SJSA1 (cell line): ENCODE measurements at places on chromosomes 4 and X. TPM values are rescaled to one million over a fixed set of nuclear protein-coding genes. Genes with fewer than 3 reads are reported as not detected.

The HPGD gene
- 1.9 and 6.4 TPM in 2 replicates for total RNA-seq

The RHOXF2B gene
- total RNA-seq, result not detected in 2 replicates

The AKAP14 gene
- total RNA-seq, result not detected in 2 replicates

The CCNI gene
- total RNA-seq, result 94.5 and 181 TPM in 2 replicates

The ZNF157 gene
- not detected in 2 replicates for total RNA-seq

DNA sequence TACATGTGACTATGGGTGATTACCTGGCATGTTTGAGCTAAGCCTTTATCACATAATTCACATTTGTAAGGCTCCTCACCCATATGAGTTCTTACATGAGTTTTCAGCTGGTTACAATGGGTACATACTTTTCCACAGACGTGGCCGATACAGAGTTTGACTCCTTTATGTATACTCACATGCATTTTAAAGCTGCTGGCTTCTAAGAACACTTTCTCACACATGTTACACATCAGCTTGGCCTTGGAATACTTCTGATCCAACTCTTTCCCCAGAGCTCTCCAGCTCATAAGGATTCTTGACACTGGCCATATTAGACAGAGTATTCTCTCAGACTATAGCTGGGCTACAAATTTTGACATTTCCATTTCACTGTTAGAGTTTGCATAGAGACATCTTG lies 66.3 kb downstream of the TAB3 start:
- no peaks in the 10 kb centered on the region for H3K27me3 ChIP-seq
- H3K36me3 ChIP-seq, result no peaks in the 10 kb centered on the region
- H3K27ac ChIP-seq, result no peak overlapping the region
- no peak for DNase-seq
- no peak overlapping the region for H3K4me3 ChIP-seq

DNA sequence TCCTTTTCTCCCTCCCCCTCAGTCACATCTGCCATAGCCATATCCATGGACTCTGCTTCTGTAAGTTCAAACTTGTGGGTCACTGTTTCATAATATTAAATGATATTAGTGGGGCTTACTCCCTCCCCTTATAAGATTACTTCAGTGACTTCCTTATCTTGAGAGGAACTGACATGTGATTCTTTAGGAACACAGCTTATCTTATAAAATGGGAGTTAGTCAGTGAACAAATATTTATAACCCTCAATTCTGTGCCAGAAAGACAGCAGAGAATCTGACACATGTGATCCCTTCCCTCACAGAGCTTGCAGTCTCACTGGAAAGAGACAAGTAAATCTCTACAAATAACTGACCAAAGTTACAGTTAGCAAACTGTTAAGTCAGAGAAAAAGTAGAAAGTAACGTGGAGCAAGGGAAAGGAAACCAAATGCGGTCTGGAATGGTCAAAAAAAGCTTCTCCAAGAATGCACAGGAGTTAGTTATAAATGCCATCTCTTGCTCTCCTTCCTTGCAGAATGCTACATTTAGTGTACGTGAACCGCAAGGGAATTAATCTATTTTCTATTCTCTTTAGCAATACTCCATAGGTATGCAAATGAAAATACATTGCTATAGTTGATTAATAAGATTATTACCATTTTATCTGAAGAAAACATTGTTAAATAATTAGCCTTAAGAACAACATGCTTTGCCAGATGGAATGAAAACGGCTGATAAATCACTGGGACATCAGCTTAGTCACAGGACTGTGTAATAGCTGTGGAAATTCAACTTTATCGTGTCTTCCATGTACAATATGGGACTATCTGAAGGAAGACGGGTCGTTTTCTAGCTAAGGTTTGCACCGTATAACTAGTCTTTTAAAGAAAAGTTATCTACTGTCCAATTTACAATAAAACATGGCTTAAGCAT lies 29.0 kb downstream of the SGMS2 start:
- peaks cover 13% of the 10 kb centered on the region for H3K4me1 ChIP-seq
- H3K27ac ChIP-seq, result no peak overlapping the region
- no peak overlapping the region for H3K4me3 ChIP-seq
- no peaks in the 10 kb centered on the region for H3K36me3 ChIP-seq
- no peak for DNase-seq
- H3K27me3 ChIP-seq, result no peaks in the 10 kb centered on the region

GRCh38 chr4:55608591-55608990 lies 16.5 kb upstream of the PDCL2 start:
- H3K27ac ChIP-seq, result no peak overlapping the region
- no peaks in the 10 kb centered on the region for H3K36me3 ChIP-seq
- H3K27me3 ChIP-seq, result no peaks in the 10 kb centered on the region

DNA sequence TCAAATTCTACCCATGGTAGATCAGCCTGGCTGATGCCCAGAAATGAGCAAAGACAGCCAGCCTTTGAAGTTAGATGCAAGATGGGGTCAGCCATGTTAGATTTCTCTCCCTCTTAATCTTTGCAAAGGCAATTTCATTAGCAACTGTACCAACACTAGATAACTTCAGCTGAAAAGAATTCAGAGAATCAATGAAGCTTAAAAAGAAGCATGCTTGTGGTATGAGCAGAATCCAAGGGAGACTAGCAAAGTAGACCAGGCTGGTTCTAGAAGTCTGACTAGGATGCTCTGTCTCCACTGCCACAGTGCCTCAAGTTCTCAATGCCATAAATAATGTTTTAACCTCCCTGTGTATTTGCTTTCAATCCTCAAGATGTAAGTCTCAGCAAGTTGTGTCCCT lies 247.3 kb downstream of the SLC7A11 start:
- no peak for DNase-seq
- H3K4me3 ChIP-seq, result no peak overlapping the region
- no peak overlapping the region for H3K27ac ChIP-seq
- no peaks in the 10 kb centered on the region for H3K27me3 ChIP-seq
- H3K36me3 ChIP-seq, result no peaks in the 10 kb centered on the region

DNA sequence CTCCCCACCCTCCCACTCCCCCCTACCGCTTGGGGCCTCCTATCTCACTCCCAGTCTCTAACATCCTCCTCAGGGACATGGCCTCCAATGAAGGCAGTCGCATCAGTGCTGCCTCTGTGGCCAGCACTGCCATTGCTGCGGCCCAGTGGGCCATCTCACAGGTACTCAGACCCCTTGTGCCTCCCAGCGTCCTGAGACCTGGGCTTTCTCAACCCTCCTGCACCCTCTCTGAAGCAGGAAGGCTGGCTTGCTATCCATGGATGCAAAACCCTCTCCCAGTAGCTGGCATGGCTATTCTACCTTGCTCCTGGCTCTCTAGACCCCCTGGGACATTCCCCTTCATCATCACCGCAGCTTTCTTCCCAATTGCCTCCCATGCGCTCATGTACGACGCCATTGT lies 13.3 kb upstream of the UBA1 start:
- DNase-seq, result no peak
- H3K4me3 ChIP-seq, result no peak overlapping the region
- H3K36me3 ChIP-seq, result peaks cover 34% of the 10 kb centered on the region
- H3K27me3 ChIP-seq, result no peaks in the 10 kb centered on the region
- H3K27ac ChIP-seq, result no peak overlapping the region

GRCh38 chr4:1375761-1376322 lies 28.8 kb downstream of the UVSSA start:
- no peaks in the 10 kb centered on the region; the same call in 1 of the 2 replicates for H3K36me3 ChIP-seq
- H3K27ac ChIP-seq, result no peak overlapping the region
- H3K27me3 ChIP-seq, result no peaks in the 10 kb centered on the region

DNA sequence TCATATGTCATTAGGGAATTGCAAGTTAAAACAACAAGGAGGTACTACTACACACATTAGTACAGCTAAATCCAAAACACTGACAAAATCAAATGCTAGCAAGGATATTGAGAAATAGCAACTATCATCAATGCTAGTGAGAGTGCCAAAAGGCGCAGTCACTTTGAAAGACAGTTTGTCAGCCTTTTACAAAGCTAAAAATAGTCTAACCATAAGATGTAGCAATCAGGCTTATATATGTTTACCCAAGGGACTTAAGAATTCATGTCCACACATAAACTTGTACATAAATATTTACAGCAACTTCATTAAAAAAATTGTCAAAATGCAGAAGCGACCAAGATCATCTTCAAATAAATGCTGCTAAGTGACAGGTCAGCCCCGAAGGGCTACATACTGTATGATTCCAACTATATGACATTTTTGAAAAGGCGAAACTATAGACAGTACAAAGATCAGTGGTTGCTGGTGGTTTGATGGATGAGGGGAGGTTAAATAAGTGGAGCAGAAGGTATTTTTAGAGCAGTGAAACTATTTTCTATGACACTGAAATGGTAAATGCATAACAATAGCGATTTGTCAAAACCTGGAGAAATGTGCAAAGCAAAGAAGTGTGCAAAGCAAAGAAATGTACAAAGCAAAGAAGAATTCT lies 704.8 kb downstream of the ARAP2 start:
- H3K27ac ChIP-seq, result no peak overlapping the region
- H3K27me3 ChIP-seq, result no peaks in the 10 kb centered on the region
- no peaks in the 10 kb centered on the region for H3K4me1 ChIP-seq
- no peaks in the 10 kb centered on the region for H3K36me3 ChIP-seq
- no peak for DNase-seq

GRCh38 chrX:76802708-76803107 lies 375.2 kb downstream of the MAGEE1 start:
- H3K27me3 ChIP-seq, result no peaks in the 10 kb centered on the region
- H3K4me3 ChIP-seq, result no peak overlapping the region
- no peaks in the 10 kb centered on the region for H3K4me1 ChIP-seq
- no peak for DNase-seq
- no peaks in the 10 kb centered on the region for H3K36me3 ChIP-seq

DNA sequence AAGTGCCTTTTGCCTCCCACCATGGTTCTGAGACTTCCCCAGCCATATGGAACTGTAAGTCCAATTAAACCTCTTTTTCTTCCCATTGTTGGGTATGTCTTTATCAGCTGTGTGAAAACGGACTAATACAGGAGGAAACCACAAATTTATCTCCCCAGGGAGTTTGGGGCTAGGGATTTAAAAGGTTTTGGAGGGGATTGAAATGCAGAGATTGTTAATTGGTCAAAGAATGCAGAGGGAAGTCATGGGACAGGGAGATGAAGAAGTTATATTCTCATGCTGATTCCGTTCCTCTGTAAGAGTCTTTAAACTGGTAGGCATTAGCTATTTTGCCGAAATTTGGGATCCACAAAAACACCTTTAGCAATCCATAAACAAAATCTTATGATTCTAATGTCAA lies 57.9 kb downstream of the TKTL2 start:
- H3K27me3 ChIP-seq, result peaks cover 15% of the 10 kb centered on the region
- H3K36me3 ChIP-seq, result no peaks in the 10 kb centered on the region
- no peaks in the 10 kb centered on the region for H3K4me1 ChIP-seq
- no peak for DNase-seq
- no peak overlapping the region for H3K27ac ChIP-seq

- no peak for DNase-seq
- no peak overlapping the region for H3K27ac ChIP-seq
- peaks cover 3% of the 10 kb centered on the region; the same call in 1 of the 2 replicates for H3K36me3 ChIP-seq
- H3K4me3 ChIP-seq, result no peak overlapping the region
Observed at GRCh38 chrX:129525162-129525561, 1.9 kb upstream of the SMARCA1 start.

DNA sequence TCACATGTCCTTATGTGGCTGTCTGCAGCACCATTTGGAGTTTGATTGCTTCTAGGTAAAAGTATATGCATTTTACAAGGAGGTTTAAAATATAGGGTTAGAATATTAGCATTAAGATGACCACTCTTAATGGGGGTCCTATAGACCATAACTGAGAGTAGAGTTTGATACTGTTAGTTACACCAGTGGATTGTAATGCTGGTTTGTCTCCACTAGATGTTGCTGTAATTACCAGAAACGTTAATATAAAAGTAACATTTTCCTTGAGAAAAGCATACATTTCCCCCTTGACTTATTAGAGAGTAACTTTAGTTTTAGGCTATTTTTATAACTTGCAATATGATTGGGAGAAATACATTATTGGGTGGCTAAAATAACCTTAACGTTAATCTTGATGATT lies 93.0 kb downstream of the ZXDA start:
- H3K4me1 ChIP-seq, result no peaks in the 10 kb centered on the region
- no peaks in the 10 kb centered on the region for H3K27me3 ChIP-seq
- no peak for DNase-seq
- H3K4me3 ChIP-seq, result no peak overlapping the region
- no peaks in the 10 kb centered on the region for H3K36me3 ChIP-seq

- H3K27ac ChIP-seq, result no peak overlapping the region
- H3K4me1 ChIP-seq, result no peaks in the 10 kb centered on the region
- no peaks in the 10 kb centered on the region for H3K27me3 ChIP-seq
- DNase-seq, result no peak
Observed at GRCh38 chr4:12487000-12487399, 997.1 kb downstream of the RAB28 start.

- no peaks in the 10 kb centered on the region for H3K27me3 ChIP-seq
- DNase-seq, result no peak
- no peaks in the 10 kb centered on the region for H3K36me3 ChIP-seq
- no peak overlapping the region for H3K27ac ChIP-seq
Observed at GRCh38 chrX:37453821-37454220, 104.7 kb downstream of the PRRG1 start.

DNA sequence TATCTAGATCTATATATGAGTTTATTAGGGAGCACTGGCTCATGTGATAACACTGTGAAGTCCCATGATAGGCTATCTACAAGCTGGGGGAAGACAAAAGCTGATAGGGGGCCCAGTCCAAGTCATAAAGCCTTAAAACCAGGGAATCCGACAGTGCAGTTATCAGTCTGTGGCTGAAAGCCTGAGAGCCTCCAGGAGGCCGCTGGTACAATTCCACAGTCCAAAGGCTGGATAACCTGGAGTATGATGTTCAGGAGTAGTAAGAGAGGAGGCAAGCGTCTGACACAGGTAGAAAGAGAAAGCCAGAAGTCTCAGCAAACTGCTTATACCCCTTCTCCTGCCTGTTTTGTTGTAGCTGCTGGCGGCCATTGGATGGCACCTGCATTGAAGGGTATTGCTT lies 177.6 kb upstream of the SPRY1 start:
- no peaks in the 10 kb centered on the region for H3K27me3 ChIP-seq
- DNase-seq, result no peak
- no peak overlapping the region for H3K4me3 ChIP-seq
- H3K27ac ChIP-seq, result no peak overlapping the region
- H3K36me3 ChIP-seq, result no peaks in the 10 kb centered on the region

GRCh38 chr4:84631573-84631972 lies 48.6 kb downstream of the CDS1 start:
- no peak for DNase-seq
- peaks cover 2% of the 10 kb centered on the region; the same call in 1 of the 2 replicates for H3K27me3 ChIP-seq
- no peak overlapping the region for H3K4me3 ChIP-seq
- no peaks in the 10 kb centered on the region for H3K4me1 ChIP-seq
- H3K27ac ChIP-seq, result no peak overlapping the region

GRCh38 chr4:10366628-10367027 lies 90.6 kb downstream of the ZNF518B start:
- DNase-seq, result no peak
- no peaks in the 10 kb centered on the region for H3K4me1 ChIP-seq
- no peak overlapping the region for H3K4me3 ChIP-seq
- no peaks in the 10 kb centered on the region for H3K27me3 ChIP-seq
- no peak overlapping the region for H3K27ac ChIP-seq

DNA sequence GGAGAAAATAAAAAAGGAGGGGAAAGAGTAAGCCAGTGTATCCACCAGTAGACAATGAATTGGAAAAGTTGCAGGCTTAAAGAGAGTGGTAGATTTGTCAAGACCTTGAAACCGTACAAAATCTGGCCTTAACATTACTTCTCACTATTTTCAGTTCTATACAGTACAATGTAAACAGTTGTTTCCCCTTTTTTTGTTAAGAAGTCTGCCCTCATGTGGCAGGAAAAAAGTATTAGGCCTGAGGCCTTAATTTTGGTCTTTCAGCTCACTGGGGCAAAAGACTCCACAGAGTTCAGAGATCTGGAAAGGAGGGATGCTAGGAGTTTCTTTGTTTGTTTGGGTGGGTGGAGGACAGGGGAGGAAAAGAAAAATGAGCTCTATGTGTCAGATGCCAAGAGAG lies 92.8 kb upstream of the CCDC160 start:
- H3K36me3 ChIP-seq, result no peaks in the 10 kb centered on the region
- H3K27ac ChIP-seq, result no peak overlapping the region
- H3K4me3 ChIP-seq, result no peak overlapping the region
